ENCODE measurements at places on chromosomes 2 and 18.

GRCh38 chr2:10357193-10358169 lies 54.8 kb downstream of the HPCAL1 start:
- no peak for DNase-seq

- no peak for DNase-seq
Measured at GRCh38 chr2:136133586-136133985, 15.6 kb upstream of the CXCR4 start.

GRCh38 chr2:128493880-128494279 lies 175.2 kb upstream of the HS6ST1 start:
- DNase-seq: no peak

DNA sequence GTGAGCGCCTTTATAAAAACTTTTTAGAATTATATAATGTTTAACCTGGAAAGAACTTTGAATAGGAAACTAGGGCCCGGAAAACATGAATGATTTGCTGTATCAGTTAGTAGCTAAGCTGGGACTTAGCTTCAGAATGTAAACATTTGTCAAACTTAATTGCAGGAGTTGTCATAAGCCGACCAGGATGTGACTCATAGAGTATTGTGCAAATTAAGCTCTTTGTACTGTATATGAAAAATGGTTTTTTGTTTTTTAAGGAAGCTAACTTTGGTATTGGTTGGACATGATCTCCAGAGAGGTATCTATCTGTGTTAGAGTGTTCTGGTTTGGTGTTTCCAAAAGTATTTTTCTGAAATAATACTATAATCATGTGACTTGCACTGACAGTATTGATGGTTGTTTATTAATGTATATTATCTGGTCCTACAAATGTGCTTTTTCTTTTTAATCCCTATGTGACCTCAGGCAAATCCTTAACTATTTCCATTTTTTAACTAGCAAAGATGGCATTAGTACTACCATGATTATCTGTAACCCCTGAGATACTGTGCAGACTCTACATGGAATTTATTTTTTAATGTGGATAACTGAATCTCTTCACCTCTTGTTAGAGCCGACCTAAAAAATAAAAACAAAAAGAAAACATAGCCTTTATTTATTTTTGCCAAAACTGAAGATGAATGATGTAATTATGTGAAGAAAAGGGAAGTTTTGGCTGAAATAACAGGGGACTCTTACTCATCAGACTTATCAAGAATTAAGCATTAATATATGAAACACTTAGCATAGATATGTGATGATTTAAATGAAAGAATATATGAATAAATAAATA lies 11.7 kb downstream of the YIPF4 start:
- DNase-seq: no peak

GRCh38 chr18:48676346-48676745 lies 137.5 kb downstream of the CTIF start:
- no peak for DNase-seq

- no peak for DNase-seq
Measured at GRCh38 chr2:157839162-157839801, 36.8 kb downstream of the ACVR1 start.

- DNase-seq: no peak
Measured at GRCh38 chr2:102138331-102138730, 4.2 kb upstream of the IL1R1 start.

DNA sequence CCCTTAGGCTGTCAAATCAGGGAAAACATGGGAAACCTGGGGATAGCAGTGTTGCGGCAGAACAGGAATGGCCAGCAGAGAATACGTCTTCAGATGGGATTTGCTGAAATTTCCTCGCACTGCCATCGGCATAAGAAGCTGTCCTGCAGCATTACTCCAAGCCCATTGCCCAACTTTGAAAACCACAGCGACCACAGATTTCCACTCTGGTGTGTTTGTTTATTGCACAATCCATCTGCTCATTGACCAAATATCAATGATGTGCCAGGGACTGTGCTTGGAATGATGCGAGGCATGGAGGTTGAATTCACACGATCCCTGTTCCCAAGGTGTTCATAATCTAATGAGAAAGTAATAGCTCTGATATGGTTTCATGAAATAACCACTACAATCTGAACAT lies 383.3 kb upstream of the MYT1L start:
- DNase-seq: no peak

- DNase-seq: no peak
Measured at GRCh38 chr2:65300134-65300760, 72.6 kb downstream of the ACTR2 start.

DNA sequence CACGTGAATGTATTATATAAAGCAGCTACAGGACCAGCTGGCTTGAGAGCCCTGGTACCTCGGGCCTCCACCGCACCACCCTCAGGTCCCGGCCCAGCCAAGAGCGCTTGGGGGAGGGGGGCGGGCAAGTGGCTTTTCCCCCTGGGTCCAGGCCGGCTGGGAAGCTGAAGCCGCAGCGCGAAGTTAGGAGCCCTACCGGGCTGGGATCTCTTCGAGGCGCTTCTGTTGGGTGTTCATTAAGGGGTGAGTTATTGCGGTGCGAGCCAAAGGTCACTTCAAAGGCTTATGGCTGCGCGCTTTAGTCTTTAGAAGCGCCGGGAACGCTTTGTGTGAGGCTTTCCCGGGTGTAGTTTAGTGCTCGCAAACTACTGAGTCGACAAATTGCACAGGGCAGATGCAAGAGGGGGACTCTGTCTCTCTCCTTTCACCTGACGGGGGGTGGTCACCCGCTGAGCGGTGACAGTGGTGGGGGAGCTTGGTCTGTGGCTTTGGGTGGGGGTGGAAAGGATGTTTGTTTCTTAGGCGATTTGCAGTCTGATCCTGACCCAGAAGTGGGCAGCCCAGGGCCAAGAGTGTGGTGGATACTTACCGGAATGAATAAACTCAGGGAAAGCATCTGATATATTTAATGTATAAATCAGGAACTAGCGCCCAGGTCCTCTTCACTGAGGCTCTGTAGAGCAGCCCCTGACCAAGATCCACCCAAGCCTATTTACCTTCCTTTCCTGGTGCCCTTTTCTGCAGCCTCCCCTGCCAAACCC lies 6.0 kb downstream of the HOXD3 start:
- no peak for DNase-seq

DNA sequence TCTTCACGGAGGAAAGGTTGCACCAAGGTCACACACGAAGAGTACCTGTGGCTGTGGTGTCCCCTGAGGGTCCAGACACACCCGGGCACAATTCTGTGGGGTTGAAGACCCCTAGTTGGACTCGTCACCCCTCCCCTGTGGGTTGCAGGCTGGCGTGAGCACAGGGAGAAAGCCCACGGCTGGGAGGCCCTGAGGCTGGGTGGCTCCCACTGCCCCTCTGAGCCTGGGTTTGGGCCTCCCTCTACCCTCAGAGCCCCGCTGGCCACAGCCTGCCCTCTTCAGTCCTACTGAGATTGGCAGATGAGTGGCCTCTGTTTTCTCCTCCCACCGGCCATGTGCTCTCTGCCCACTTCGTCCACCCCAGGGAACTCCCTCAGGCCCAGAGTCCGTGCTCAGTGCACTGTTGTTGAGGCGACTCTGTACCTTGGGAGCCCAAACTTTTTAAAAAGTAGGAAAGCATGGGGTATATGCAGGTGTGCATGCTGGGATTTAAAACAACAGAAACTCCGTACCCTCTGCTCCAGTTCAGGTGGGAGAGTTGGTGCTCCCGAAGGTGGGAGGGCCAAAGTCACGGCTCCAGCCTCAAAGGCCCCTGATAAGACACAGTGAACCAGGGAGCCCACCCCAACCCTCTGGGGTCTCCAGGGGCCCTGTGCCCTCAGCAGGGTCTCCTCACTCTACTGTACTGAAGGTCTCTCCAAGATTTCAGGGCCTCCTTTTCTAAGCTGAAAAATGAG lies 19.1 kb downstream of the RAMP1 start:
- DNase-seq: no peak

DNA sequence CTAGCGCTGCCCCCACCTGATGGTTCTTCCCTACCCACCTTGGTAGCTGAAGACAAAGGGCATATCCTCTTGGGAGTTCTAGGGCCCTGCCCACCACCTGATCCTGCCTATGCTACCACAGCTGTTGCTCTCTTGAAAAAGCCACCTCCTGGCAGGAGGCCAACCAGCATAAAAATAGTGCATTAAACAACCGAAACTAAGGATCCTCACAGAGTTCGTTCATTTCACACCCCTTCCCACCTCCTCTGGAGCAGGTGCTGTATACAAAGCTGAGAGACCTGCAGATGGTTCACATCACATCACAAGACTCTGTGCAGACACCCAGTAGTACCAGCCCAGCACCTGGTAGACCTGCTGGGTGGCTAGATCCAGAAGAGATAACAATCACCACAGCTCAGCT lies 1348.0 kb upstream of the TMEFF2 start:
- DNase-seq: no peak

- no peak for DNase-seq
Measured at GRCh38 chr2:24570225-24570624, 79.2 kb downstream of the NCOA1 start.

DNA sequence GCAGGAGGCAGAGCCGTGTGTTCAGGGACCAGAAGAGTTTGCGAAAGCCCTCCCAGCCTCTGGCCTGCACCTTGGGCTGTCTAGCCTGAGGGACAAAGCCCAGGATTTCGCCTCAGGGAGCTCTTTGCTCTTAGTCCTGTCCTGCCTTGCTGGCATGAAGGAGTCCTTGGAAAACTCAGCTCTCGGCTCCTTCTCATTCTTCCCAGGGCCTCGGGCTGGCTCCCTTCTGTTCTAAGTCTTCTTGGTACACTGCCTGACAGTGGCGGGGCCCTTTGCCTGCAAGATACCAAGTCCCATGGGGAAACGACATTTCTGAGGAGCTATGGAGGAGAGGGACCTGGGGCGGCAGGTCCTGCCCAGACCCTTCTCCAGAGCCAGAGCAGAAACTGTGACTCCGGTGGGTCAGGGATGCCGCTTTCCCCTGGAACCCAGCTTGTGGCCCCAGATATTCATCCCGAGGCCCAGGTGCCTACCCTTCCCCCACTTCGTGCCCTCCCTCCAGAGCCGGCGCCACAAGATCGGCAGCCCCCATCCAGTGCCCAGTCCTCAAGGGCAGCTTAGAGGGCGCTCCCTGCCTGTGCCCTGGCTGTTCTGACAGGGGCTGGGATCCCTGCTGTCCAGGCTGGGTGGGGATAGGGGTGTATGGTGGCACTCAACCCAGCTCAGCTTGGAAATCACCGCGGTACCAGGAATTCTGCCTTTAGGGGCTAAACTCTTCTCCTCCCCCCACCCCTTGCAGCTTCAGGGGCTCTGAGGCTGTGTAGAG lies 5.5 kb upstream of the CYP26B1 start:
- DNase-seq: no peak

GRCh38 chr2:37877457-37878315 lies 47.4 kb upstream of the RMDN2 start:
- peak; percentile 74 for DNase-seq

DNA sequence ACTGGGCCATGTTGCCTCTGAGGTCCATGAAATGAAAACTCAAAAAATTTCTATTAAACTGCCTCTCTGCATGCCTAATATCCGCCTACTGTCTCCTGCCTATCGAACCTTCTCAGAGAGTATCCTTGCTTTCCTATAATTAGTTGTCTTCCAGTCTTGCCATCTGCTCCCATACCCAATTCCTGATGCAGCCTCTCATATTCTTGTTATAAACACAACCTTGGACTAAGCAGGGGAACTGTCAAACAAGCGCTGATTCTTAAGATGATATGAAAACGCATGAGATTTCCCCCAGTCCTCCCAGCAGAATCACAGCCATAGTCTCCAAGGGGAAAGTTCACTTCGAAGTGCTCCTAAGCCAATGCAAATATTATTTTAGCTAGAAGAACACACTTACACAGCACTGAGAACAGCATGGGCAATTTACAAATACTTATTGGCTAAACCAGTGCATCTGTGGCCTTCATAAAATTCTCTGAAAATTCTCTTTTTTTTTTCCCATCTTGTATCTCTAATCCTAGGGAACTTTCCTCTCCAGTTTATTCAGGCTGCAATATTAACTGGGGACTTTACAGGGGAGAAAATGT lies 471.6 kb downstream of the MBD2 start:
- DNase-seq: no peak

GRCh38 chr2:215528555-215528954 lies 92.7 kb upstream of the FN1 start:
- DNase-seq: no peak

DNA sequence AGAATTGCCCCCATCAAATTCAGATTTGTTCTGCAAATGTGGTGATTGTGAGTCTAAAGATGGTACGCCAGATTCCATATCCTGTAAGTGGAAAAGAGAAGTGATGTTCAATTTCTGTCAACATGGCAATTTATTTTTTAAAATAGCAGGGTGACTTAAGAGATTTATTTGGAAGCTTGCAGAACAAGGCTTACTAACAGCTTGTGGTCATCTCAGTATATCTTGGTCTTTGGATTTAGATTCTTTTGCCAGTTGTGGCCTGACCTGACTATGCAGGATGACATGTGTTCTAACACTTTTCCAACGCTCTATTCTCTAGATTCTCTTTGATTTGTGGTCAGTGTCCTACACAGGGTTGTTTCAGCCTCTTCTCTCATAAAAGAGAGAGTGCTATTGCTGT lies 74.4 kb downstream of the MAP3K20 start:
- DNase-seq: no peak

DNA sequence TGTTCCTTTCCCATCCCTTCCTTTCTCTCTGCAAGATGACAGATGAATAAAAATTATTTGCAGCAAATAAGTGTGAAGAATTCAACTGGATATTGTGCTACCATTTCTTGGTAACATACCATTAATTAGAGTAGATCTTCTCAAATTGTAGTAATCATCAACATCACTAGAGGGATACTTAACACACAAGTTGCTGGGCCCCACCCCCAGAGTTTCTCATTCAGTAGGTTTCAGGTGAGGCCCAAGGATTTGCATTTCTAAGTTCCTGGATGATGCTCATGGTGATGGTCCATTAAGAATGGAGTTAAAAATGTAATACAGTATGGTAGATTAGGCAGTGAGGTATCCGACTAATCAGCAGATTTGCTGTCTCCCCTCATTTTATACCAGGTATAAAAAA lies 594.0 kb downstream of the ERBB4 start:
- DNase-seq: no peak

DNA sequence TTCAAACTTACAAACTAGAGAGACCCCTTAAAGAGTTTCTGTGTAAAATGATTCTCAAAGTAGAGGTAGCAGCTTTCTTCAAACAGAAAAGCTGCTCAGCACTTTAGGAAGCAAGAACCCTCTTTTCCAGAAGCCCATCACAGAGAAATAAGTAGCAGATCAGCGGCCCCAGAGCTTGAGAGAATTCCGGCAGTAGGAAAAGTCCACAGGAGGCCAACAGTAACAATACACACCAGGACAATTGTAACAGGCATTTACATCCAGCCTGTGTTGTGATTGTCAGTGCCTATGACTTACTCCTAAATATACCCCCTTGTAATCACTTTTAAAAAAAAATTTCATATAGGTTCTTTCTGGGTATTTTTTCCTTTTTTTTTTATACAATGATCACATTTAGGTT lies 161.4 kb upstream of the ACVR2A start:
- no peak for DNase-seq

- no peak for DNase-seq
Measured at GRCh38 chr2:133296401-133296800, 271.9 kb downstream of the NCKAP5 start.

GRCh38 chr2:180555391-180555965 lies 424.9 kb upstream of the UBE2E3 start:
- no peak for DNase-seq

DNA sequence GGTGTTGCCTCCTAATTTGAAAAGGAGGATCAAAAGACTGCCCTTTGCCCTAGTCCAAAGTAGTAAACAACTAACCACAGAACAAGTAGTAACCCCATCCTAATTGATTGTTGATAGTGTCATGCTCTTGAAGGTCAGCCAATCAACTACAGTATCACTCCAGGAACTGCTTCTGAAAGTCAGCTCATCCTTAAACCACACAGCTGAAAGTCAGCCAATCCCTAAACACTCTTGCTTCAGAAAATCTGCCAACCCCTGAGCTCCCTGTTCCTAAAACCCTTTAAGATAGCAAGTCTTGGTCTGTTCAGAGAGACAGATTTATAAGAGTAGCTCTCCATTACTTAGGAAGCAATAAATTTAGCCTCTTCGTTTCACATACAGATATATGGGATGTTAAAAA lies 51.6 kb upstream of the CPO start:
- no peak for DNase-seq

Data from midbrain (tissue), 1 donor.